ENCODE measurements at places on chromosomes 3 and 15.

- DNase-seq, result no peak
These were observed 37.3 kb downstream of the DZIP1L start for GRCh38 chr3:138078096-138078495.

DNA sequence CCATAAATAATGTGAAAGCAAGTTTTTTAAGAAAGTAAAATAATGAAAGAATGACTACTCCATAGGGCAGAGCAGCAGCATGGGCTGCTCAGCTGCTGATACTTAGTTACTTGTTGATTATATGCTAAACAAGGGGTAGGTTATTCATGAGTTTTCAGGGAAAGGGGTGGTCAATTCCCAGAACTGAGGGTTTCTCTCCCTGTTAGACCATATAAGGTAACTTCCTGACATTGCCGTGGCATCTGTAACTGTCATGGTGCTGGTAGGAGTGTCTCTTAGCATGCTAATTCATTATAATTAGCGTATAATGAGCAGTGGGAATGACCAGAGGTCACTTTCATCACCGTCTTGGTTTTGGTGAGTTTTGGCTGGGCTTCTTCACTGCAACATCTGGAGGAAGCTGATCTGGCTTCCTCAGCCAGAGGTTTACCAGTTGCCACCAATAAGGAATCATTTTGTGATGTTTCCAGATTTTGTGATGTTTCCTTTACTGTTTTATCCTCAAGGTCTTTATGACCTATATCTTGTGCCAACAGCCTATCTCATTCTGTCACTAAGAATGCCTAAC is 121.8 kb upstream of the CHL1 start:
- no peak for DNase-seq

DNA sequence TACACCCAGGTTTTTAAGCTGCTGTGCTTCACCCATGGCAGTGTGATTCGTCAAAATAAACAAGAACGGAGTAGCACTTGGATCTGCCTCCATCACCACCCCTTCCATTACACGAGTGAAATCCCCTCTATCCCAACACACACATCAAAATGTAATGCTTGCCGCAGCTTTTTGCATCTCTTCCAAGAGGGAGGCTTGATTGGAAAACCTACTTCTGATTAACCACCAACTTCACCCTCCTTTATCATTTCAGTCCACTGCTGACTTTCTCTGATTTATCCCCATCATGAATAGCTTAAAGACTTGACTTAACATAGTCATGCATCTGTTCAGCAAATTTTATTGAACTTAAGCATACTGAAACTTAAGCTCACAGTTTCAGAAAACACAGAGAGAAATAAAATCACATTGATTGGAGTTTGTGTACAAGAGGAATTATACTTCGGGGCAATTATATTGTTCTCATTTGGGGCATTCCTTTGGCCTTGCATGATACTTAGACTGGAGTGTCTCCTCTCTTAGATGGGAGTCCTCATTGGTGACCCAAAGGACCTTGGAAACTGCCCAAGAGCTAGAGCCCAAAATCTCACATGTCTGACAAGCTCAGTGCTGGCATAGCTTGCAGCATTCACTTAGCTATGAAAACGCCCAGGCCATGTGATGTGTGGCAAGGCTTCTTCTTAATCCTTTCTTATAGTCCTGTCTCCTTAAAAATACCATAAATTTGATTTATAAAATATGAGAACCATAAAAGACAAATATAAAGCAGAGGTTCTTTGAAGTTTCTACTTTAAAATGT is 124.3 kb upstream of the UMPS start:
- no peak for DNase-seq

- no peak for DNase-seq
These were observed 80.2 kb downstream of the TNIK start for GRCh38 chr3:171379961-171380483.

GRCh38 chr15:34584330-34584668 is 848 bp upstream of the GOLGA8B start:
- DNase-seq, result no peak

DNA sequence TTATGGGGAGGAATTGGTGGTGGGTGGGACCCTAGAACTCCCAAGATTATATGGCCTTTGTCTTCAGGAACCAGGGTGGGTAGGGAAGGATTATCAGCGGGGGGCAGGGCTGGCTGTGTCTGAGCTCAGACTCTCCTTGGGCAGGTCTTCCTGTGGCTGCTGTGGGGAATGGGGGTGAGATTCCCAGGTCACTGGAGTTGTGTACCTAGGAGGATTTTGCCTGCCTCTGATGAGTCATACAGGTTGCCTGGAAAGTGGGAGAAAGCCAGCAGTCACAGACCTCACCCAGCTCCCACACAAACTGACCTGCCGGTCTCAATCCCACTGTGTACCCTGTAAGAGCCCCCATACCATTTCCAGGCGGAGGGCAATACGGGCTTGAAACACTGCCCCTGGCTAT is 209.9 kb upstream of the CNTN3 start:
- no peak for DNase-seq

DNA sequence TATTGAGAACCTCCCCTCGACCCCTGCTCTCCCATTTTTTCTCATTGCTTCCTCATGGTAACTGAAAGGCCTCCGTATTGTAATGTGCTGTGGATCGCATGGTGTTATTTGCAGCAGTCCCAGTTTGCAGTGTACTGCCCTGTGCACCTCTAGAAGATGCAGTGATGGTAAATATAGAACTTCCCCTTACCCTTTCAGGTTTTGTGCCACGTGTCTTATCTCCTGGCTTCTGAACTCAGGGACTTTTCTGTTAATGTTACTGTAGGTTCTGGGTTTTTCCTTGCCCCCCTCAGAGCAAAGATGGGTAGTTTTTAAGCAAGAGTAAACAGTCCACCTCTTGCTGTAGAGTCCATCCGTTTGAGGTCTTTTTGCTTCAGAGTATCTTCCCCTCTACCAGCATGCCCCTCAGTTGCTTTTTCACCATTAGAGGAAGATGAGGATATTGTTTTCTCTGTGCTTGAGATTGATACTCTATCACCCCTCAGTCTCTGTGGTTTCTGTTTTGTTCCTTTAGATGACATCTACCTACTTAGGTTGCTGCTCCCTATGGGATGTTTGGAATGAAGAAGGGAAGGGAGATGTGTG is 22.4 kb downstream of the CHD2 start:
- no peak for DNase-seq

- DNase-seq, result no peak
These were observed 722 bp upstream of the POGLUT1 start for GRCh38 chr3:119468041-119468440.

GRCh38 chr3:94293793-94294195 is 230.9 kb downstream of the NSUN3 start:
- DNase-seq, result no peak

GRCh38 chr15:59688423-59688781 is 718 bp downstream of the BNIP2 start:
- peak; percentile 54 for DNase-seq

GRCh38 chr3:65669163-65669875 is 369.4 kb downstream of the MAGI1 start:
- DNase-seq, result no peak

DNA sequence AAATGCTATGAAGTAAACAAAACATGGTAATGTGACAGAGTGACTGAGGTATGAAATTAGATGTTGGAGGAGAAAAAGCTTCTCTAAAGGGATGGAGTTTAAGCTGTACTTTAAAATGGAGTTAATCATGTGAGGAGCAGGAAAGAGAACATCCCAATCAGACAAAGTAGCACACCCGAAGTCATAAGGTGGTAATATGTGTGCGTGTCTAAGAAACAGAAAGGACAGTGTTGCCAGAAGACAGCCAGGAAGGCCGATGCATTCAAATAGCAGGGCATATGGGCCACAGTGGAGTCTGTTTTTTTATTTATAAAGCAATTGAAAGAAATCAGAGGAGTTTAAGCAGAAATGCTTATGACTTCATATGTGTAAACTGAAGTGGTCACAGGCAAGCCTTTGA is 376.3 kb downstream of the NLGN1 start:
- DNase-seq, result no peak

DNA sequence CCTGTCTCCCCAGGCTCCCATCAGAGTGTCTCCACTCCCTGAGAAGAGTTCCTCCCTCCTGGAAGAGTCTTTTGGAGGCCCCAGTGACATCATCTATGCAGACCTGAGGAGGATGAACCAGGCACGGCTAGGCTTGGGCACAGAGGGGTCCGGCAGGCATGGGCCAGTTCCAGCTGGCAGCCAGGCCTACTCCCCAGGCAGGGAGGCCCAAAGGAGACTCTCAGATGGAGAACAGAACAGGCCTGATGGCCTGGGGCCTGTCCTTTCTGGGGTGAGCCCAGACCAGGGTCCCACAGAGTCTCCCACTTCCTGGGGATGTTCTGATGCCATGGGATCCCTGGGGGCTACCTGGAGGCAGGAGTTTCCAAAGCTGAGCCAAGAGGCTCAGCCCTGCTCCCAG is 8.5 kb downstream of the SH2D7 start:
- no peak for DNase-seq

DNA sequence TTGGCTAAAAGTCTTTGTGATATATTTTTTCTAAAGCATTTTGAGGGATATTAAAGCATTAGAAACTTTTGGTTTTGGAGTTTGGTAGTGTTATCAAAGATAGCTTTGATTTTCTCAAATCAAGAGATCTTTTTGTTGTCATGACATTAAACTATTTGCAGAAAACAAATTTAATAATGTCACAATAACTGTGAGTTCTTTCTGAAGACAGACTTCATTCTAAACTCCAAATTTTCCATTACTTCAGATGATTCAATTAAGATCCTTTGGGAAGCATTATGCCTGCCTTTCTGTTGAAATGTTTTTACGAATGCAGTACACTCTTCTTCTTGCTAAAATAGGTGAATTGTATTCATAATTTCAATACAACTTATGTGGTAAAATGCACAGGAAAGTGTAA is 145.4 kb downstream of the ALCAM start:
- DNase-seq, result no peak

- no peak for DNase-seq
These were observed 52.0 kb downstream of the SMAD3 start for GRCh38 chr15:67117370-67117769.

GRCh38 chr3:58366699-58367098 is 34.0 kb downstream of the PXK start:
- DNase-seq, result no peak

DNA sequence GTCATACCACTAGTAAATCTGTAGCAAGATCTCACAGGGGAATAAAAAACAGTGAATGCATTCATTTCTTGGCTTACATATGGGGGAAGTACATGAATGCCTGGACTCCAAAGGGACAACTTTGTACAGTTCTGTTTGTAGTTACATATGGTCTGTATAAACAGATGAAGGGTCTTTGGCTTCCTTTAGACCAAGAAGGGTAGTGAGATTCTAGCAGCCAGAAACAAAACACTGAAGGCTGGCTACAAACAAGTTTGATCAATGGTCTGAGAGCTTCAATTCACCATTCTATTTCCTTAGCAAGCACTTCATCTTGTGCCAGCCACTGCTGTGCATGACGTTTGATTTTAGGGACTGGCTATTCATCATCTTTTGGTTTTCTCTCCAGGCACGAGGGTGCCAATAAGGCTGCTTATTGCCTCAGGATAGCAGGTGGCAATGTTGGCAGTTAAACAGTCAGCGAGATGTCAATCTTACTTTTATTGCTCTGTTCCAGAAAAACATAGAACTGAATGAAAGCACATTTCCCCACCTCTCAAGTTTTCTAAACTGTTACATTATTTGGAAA is 313.7 kb upstream of the COL8A1 start:
- DNase-seq, result no peak

DNA sequence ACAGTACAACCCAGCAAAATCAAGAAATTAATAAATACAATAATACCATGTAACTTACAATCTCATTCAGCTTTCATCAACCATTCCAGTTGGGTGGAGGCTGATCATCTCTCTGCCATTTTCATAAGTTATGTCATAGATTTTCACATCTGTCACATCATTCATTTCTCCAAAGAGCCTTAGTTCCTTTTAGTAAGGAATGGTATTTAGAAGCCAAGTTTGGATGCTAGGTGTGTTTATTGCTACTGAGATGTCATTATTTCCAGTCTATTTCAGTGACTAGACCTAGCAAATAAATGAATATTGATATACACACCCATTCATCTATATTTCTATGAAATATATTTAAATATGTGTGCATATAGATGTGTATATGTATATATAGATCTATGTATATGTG is 2.7 kb upstream of the UBL7 start:
- no peak for DNase-seq

DNA sequence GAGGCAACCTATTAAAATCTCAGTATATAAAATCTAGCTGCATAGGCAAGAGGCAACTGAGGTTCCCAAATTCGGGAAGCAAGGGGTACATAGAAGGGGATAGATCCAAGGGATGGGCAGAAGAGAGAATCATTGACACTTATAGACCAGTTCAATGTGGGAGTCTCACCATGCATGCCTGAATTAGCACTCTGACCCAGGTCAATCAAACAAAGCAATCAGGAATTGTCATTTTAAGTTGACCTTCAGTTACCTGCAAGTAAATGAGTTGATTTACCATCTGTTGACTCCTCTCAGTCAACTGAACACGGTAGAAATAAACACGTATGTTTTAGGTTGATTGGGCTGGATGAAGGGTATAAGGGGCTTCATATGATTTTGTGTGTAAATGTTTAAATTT is 33.4 kb upstream of the PIAS1 start:
- no peak for DNase-seq

- DNase-seq, result no peak
These were observed 39.7 kb upstream of the MYZAP start for GRCh38 chr15:57551715-57552677.

DNA sequence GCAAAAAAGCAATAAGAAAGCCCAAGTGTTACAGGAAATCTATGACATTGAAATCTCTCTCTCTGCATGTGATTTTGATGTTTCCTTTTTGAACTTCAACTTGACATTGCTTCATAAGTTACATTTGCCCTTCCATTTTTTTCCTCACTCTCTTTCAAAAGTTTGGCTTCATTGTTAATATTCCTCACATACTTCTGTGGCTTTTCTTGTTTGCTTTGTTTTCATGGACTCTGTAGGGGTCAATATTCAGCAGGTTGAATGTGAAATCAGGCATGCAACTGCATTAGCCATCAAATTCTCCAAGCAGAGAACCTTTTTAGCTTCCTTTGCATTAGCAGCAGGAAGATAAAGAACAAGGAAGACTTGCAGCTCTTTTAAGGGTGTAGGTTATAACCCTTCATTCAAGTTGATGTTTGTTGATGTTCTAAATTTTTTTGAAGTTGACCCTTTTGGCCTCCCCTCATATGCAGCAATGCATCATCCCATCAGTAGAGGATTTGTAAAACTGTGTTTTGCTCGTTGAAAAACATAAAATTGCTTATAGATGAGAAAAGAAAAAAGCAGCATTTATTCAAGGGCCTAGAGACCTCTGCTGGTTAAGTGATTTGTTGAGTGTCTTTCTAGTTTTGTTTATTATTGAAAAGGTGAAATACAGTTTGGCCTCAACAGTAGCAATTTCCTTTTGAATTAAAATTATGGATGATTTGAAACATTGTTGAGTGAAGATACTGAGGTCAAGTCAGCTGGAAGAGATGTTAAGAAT is 211.4 kb downstream of the IL5RA start:
- DNase-seq, result no peak

DNA sequence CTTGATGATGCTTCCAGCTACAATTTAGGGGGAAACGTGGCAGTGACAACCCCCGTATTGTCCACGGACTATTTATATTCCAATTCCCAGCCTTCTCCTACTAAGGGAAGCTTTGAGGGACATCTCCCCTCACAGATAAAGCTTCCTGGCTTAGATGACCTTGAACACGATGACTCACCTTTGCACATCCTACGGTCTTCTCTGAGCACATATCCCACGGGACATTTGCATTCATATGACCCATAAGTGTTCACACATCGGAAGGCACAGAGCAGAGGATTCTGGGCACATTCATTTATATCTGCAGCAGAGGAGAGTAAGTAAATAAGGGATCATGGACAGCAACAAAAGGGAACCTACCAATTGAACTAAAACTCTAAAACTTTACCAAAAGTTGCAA is 101.5 kb downstream of the DUT start:
- DNase-seq, result no peak
